Kidney (tissue), 22 donors: ENCODE measurements at places on chromosomes 4 and X.
A peak's percentile ranks its signal among the peaks of the same experiment; 100 is the strongest.

- DNase-seq, result no peak
These were observed 484.1 kb upstream of the CPEB2 start for GRCh38 chr4:14518136-14518535.

GRCh38 chr4:80005863-80006262 lies 67.2 kb downstream of the ANTXR2 start:
- DNase-seq, result no peak

GRCh38 chrX:72314881-72315280 lies 9.2 kb upstream of the CITED1 start:
- no peak for DNase-seq

- no peak for DNase-seq
These were observed 842.1 kb downstream of the FSTL5 start for GRCh38 chr4:161321706-161322105.

GRCh38 chr4:165384186-165384585 lies 5.4 kb downstream of the CPE start:
- DNase-seq, result no peak

DNA sequence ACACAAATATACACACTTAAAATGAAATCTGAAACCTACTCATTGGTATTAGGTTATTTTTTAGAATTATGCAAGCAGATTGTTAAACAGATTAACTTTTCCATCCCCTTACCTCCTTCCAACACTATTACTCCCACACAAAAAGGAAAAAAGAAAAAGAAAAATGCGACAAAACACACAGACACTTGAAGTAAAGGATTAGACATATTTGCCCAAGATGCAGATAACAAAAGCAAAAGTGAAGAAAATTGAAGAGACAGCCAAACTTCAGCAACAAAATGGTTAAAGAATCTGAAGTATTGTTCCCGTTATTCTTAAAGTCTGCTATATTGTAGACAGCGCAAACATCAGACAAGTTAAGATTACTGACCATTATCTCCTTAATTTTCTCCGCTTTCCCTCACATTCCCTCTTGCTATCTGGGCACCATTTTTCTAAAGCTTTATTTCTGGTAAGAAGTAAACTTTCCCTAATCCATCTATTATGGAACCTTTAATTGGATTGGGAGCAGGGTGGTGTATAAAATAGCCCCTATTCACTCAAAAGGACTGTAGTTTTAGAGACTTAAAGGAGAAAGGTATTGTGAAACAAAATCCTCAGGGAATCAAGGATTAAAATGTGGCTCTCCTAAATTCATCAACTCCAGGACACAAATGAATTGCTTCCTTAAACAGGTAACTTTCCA lies 34.7 kb upstream of the MAB21L2 start:
- DNase-seq, result no peak

DNA sequence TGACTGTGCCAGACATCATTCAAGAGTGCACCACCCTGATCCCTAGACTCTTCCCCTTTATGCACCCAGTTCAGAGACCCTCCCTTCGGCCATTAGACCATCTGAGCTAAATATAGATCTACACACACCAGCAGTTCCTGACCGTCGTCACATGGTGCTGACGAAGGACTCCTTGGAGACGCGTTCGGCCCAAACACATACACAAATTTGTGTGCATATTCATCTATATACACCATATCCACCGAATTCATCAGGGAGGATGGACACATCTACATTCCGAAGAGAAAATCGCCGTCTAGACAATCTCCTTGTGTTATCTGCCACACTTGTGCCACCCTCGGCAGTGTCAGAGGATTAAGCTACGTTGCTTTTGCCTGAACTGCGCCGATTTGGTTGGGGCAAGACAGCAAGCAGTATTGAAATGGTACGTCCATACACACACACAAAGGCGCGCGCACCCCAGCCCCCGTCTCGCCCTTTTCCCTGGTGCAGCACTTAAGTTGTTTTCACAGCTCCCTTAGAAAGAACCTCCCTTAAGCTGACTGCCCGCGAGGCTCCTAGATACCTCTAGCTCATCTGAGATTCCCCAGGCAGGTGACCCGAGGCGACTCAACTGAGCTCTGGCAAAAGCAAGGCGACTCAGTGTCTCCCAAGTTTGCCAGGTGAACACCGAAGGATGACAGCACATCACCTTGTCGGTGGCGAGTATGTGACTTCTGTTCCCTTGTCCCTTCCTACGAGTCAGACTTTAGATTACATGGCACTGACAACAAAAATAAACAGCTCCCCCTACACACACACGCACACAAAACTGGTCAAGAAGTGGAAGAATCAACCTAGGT lies 1.0 kb downstream of the RASGEF1B start:
- DNase-seq, result peak; percentile 42

- no peak for DNase-seq
These were observed 558.2 kb upstream of the NDST4 start for GRCh38 chr4:115671581-115671980.

DNA sequence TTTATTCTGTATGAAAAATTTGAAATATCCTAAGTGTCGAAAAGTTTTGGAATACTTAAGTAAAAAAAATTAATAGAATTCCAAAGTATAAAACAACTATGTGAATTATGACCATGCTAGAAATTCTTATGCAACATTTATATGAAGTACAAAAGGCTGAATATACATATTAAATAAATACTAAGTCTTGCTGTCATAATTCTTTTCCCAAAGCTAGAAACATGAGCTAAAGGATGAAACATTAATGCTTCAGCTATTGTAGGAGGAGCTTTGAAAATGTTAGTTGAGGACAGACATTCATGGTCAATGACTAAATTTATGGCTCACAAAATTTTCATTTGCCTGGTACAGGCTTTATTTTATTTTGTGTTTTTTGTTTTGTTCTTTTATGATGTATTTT lies 207.3 kb downstream of the GABRB1 start:
- DNase-seq, result no peak

DNA sequence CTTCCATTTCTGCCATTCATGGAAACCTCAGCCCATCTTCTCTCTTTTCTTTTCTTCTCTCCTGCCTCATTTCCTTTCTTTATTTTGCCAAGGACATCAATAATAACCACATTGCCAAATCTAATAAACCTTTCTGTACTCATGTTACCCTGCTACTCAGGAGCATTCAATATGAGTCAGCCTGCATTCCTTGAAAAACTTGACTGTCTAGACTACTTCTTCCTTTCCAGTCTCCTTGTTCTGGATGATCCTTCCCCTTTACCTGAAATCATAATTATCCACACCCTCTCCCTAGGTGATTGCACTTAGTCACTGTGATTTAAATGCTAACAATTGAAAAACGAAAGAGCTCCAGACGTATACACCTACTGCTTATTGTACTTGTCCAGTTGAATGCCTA lies 253.2 kb upstream of the CENPE start:
- DNase-seq, result no peak

DNA sequence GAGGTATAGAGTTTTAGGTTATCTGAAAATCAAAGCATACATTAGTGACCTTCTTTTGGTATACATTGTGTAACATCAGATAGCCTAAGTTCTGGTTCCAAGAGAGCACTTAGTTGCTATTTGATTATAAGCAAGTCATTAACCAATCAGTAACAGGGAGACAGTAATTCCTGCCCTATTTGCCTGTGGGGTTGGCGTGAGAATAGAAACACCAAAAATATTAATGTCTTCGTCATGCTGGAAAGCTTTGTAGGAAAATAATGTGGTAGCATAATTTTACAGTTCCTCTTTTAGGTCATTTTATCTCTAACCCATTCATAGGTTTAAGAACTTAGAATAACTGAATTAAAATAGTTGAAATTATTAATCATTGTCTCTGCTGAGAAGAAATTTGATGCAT lies 37.8 kb downstream of the NPNT start:
- no peak for DNase-seq

GRCh38 chrX:44913656-44914531 lies 40.9 kb downstream of the KDM6A start:
- no peak for DNase-seq

GRCh38 chr4:102736636-102737549 lies 23.9 kb downstream of the MANBA start:
- no peak for DNase-seq
